ENCODE measurements at places on chromosomes 7 and 10. TPM values are rescaled to one million over a fixed set of nuclear protein-coding genes. Genes with fewer than 3 reads are reported as not detected.

Gene PLA2G12B
- not detected for polyA plus RNA-seq

Gene IDI2
- not detected for polyA plus RNA-seq

Gene SYT15B
- polyA plus RNA-seq: 0.45 TPM

Gene TAS2R3
- polyA plus RNA-seq: not detected

Gene ODAD2
- polyA plus RNA-seq: 0.02 TPM

Gene GPRIN2
- 0.46 TPM for polyA plus RNA-seq

Gene TLX1
- 0.02 TPM for polyA plus RNA-seq
